Stimulated activated CD4-positive, alpha-beta T cell treated with anti-CD3 and anti-CD28 coated beads, TNF-alpha, amount 100 ng/mL, for 1 hour (primary cell): ENCODE measurements at places on chromosomes 2 and 18.

GRCh38 chr18:45386041-45386655 lies 229.1 kb upstream of the SLC14A2 start:
- no peak for DNase-seq

GRCh38 chr2:160509016-160509415 lies 15.4 kb upstream of the RBMS1 start:
- no peak for DNase-seq

DNA sequence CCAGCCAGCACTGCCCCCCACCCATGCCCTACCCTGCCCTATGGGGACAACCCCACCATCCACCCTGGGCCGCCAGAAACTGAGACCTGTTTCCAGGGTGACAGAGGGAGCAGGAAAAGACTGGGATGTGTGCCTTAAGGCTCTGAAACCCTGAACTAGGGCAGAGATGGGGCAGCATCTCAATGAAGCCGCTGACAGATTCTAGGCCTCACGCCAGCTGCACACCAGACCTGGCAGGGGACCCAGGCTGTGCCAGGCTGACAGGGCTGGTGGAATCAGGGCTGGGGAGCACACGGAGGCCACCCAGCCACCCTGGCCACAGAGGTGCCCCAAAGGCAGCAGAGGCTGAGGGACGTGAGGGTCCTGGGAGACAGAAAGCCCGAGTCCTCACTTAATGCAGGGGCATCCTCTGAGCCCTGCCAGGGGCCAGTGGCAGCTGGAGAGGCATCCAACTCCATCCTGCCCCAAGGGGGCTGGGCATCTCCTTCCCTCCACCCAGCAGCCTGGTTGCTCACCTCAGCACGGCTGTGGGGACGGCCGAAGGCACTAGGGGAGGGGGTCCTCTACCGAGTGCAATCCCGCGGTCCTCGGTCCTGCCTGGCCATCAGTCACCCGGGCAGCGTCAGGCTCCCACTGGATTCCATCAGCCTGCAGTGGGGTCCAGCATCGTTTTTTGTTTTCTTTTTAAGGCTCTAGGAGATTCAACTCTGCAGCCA lies 169.2 kb downstream of the ZFP36L2 start:
- no peak for DNase-seq

DNA sequence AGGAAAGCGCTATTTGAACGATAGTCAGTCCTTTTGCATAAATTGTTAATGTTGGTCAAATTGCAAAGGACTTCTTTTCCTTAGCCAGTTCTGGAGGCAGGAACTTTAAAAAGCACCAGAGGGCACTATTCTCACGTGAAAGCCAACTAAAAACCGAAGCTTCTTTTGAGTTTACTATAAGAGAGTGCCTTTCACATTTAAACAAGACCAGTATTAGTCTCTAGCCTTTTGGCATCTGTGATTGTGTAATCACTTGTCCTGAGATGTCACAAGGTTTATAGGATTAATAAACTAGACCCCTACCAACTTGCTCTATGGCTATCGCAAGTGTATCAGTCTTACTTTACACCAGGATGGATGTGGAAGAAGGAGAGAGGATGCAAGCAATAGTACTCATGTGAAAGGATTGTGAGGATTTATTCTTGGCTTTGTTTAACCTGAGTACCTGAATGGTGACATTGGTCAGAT lies 14.4 kb upstream of the STAT4 start:
- DNase-seq, result no peak

DNA sequence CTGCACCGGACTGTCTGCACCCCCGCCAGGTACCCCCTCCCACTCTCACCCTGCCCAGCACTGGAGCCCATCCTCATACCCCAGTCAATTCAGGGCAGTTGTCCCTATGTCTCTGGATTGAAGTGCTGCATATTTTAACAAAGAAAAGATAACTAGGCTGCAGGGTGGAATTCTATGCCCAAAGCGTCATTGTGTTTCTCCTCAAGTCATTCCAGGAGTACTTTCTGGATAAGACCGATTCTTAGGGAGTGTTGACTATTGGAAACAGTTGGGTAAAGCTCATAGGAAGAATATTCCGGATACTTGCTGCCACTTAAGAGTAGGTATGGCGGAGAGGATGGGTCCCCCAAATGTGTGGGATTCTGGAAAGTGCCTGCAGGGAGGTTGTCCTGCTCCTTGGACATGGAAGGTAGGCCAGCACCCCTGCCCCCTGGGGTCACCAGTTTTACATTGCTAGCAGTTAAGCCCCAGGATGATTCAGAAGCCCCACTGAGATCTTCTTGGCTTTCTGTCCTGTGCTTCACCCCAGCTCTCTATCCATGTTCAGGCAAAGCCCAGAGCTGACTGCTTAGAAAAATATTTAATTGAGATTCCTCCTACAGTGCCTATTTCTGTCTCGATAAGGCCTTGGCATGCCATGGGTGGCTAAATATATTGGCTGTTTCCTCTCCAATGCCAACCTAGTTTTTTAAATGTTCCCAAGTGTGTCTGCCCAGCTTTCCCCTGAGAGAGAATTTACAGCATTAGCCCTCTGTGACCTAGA lies 48.2 kb downstream of the RPL37A start:
- DNase-seq, result no peak

- no peak for DNase-seq
Measured at GRCh38 chr2:237149425-237149824, 63.7 kb downstream of the COPS8 start.

DNA sequence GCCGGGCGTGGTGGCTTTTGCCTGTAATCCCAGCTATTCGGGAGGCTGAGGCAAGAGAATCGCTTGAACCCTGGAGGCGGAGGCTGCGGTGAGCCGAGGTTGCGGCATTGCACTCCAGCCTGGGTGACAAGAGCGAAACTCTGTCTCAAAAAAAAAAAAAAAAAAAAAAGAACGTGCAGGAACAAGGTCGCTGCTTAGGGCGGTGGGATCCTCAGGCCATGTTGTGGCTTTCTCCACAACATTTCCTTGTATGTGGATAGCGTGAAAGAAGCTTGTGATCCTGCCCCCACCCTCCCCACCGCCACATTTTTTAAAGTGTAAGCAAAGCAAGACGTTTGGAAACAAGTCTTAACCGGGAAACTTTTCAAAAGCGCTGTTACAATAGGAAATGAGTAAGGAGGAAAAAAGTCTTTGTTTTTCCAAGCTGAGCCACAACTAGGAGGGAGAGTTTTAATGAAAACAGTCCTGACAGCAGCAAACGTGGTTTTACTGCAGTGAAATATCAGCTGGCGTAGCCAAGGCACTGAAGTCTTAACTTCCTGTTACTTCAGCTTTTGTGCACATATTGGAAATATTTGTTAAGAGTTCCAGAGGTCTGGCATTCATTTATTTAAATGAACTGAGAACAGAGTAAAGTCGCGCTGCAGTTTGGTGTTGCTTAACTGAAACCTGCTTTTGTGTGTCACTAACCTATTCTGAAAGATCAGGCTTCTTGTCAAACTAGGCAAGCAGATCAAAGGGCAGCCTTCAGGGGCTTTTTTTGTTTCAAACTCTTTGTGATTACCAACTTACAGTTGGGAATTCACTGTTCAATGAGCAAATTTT lies 3.8 kb downstream of the TGIF1 start:
- no peak for DNase-seq

DNA sequence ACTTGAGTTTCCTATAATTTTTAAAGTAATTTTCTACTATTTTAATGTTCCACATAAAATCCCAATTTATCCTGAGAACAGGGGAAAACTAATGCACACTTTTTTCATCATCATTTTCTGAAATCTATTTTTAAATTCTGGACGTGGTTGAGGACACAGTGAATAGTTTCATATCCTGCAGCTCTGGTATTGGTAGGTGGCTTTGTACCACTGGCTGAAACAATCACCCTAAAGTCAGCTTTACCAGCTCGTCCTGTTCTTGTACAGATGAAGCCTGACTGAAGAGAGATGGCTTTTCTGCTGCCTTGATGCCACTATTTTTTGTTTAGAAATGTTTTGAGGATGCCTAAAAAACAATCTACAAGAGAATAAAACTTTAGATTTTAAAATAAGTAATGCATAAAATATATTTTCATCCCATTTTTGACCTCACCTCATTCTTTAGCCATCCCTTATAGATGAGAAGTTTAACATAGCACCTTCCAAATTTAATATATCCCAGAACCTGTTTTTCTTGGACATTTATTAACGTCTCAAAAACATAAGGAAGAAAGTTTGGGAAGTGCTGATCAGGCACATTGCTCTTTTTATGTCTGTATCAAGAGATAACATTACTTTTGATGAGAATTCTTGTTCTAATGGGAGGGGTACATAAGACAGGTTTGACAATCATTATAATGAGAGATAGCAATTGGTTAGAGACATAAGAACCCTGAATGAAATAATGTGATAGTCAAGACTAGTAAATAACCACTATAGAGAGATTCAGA lies 80.9 kb downstream of the GALNT1 start:
- DNase-seq, result no peak

- DNase-seq, result no peak
Measured at GRCh38 chr2:235757640-235758039, 263.8 kb downstream of the AGAP1 start.

GRCh38 chr2:207149249-207150213 lies 16.2 kb downstream of the KLF7 start:
- DNase-seq, result no peak

GRCh38 chr2:239121600-239122012 lies 273.7 kb downstream of the TWIST2 start:
- no peak for DNase-seq

DNA sequence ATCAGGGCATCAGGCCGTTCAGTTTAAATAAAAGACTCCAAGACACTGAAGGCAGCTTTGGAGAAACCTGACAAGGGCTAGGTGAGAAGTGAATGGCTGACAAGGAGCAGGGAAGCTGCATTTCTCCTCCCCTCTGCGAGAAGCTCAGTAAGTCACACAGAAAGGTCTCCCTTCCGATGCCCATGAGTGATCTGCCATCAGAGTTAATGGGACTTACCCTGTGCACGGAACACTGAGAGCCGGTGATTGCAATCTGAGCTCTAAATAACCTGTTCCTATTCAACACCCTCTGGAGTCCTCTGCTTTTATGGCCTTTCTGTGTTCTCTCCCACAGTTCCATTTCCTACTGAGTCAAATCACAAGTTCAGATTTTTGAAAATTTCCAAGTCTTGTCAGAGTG lies 322.2 kb upstream of the MYT1L start:
- DNase-seq, result no peak

DNA sequence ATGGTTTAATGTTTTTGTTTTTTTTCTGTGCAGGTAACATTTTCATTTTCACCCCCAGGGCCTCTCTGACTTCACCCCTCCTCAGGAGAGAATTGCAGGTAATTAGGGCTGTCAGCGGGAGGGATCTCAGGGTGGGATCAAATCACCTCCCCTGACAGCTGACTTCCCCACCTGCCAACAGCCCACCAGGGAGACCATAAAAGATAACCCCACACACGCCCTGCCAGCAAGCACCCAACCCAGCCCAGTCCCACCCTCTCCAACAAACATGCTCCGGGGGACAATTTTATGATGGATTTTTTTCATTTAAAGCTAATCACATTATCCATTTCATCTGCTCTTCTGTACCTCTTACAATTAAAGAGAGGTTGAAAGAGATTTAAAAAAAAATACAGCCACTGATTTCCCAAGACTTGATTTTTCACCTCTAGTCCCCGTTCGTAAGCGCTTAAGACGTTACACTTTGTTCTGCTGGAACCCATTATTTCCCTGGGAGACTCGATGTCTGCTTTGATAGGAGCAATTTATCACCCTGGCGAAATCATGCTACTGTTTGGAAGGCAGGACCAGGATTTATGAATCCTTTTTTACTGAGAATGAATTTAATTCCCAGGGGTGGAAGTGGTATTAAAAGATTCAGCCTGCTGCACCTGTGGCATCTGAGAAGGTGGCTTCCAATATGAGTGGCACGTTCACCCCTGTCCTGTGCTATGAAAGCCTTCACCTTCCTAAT lies 232.9 kb upstream of the ID2 start:
- DNase-seq, result no peak

DNA sequence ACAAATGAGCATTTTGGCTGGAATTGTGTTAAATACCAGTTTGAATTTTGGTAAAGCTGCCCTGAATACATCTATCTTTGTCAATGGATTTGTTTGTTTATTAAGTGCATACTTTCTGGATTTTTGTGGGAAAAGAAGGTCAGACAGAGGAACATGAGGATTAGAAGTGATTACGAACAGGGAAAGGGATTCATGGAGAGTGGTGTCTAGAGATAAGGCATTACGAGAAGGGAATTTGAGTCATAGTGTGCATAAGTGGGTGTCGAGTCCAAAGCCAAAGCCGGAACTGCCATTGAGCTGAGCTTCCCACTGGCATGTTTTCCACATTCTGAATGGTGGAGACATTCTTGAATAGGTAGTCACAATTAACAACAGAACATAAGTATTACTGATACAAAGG lies 68.9 kb upstream of the EFEMP1 start:
- DNase-seq, result no peak

GRCh38 chr2:24613154-24613814 lies 122.2 kb downstream of the NCOA1 start:
- DNase-seq, result no peak

DNA sequence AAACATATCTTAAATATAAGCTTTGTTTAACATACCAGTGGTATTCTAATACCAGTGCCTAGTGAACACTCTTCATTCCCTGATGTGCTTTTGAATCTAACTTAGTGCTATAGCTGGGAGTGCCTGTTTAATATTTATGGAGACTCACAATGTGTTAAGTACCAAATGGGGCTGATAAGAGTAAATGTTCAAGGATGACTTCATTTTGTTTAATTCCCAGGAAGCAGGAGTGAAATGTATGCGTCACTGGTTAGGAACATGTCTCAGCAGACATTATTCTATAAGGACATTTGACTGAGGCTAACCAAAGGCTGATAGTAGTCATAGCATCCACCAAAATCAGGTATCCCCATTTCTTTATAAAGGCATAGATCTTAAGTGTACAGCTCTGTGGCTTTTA lies 31.7 kb upstream of the LINC00305 start:
- DNase-seq, result no peak

DNA sequence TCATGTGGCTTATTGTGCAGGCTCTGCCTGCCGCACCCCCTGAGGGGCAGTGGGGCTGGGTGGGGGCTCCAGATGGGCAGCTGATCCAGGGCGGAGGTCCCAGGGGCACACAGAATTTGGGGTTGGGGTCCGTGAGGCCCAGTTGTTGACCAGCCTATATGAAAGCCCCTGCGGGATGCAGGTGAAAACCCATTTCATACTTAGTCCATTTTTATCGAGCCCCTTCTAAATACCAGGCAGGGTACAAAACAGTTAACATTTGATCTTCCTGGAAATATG lies 30.6 kb downstream of the MYO7B start:
- no peak for DNase-seq

DNA sequence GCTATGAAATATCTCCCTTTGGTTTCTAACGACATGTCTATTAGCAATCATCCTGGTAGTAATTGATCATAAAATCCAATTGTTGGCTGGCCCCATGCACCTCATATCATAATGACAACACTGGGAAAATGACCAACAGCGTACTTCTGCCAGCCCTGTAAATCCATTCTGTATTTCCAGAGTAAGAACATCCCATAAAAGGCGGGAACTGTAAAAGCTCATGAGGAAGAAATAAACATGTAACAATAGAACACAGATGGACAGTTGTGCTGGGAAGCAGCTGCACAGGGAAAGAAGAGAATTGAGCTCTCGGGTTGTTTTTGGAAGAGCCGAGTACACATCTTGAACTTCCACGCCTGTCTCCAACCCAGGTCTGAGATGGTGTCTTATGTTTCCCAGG lies 218.7 kb downstream of the CMPK2 start:
- no peak for DNase-seq
